ENCODE measurements at places on chromosomes 3 and 15.

GRCh38 chr3:143525408-143525807 lies 322.9 kb downstream of the SLC9A9 start:
- DNase-seq: no peak

GRCh38 chr3:38327335-38328009 lies 19.1 kb upstream of the XYLB start:
- no peak for DNase-seq

- no peak for DNase-seq
Observed at GRCh38 chr15:70243686-70244540, 146.2 kb upstream of the TLE3 start.

GRCh38 chr3:195526492-195526891 lies 16.6 kb downstream of the PPP1R2 start:
- DNase-seq: no peak

GRCh38 chr3:64687781-64688604 lies at the start of gene ADAMTS9:
Gene ADAMTS9, minus strand, starts transcription at chr3:64688000. Its CDS starts 343 bp downstream, at chr3:64687657.
- peak; percentile 46 for DNase-seq

DNA sequence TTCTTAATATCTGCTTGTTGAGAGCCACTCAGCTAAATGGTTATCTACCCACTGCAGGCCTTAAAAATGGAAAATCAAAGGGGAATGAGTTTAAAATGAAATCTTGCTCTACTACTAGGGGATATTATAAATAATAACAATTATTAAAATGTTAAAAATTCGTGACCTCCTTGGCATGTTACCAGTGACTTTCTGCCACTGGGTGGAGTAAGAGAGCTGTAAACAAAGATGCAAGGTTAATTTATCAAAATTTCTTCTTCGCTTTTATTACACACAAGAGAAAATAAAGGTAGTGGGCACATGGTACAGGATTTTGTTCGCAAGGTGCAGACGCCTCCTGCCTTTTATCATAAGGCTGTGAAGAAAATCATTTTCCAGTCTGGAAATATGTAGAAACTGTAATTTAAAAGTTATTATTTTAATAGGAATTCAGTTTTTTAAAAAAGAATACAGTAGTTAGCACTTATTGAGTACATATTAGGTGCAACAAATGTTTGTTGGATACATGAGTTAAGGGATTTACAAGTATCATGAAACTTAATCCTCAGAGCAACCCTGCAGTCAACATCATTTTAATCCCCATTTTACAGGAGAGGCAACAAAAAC lies 272.6 kb downstream of the SUCLG2 start:
- DNase-seq: no peak

GRCh38 chr3:101803939-101804338 lies 24.9 kb downstream of the NXPE3 start:
- no peak for DNase-seq

DNA sequence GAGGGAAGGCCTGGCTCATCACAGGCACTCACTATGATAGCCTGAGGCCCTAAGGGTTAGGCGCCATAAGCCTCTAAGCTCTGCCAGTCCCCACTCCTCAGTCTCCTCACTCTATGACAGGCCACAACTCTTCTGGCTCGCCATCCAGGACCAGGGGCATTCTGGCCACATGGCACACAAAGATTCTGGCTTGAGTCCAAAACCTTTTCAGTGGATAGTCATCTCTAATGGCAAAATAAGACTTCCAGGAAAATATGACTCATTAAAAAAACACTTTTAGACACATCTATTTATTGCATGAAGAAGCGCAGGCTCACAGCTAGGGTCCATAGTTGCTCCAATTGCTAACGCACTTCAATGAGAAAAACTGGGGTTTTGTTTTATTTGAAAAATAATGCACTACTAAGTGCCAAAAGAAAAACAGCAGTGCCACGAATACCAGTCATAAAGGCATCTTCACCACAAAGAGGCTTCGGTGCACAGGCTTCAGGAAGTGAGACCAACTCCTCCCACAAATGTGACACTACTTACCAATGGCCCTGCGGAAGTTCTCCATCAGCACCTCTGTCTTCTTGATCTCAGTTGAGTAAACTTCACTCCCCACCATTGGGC lies 11.1 kb downstream of the RUVBL1 start:
- DNase-seq: no peak

DNA sequence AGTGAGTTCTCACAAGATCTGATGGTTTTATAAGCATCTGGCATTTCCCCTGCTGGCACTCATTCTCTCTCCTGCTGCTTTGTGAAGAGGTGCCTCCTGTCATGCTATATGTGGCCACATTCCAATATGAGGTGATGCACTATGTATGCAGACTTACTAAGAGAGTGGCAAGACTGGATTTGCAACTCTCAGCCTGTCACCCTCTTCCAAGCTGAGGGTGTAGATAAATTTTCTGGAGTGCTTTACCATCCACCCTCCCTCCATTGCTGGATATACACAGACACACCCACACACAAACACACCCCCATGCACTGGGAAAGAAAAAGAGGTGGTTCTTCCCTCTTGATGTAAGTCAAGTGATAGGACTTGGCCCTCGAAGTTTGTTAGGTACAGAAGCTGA lies 30.2 kb upstream of the CHMP2B start:
- DNase-seq: no peak

- DNase-seq: no peak
Observed at GRCh38 chr3:27380433-27381357, 11.5 kb upstream of the NEK10 start.

DNA sequence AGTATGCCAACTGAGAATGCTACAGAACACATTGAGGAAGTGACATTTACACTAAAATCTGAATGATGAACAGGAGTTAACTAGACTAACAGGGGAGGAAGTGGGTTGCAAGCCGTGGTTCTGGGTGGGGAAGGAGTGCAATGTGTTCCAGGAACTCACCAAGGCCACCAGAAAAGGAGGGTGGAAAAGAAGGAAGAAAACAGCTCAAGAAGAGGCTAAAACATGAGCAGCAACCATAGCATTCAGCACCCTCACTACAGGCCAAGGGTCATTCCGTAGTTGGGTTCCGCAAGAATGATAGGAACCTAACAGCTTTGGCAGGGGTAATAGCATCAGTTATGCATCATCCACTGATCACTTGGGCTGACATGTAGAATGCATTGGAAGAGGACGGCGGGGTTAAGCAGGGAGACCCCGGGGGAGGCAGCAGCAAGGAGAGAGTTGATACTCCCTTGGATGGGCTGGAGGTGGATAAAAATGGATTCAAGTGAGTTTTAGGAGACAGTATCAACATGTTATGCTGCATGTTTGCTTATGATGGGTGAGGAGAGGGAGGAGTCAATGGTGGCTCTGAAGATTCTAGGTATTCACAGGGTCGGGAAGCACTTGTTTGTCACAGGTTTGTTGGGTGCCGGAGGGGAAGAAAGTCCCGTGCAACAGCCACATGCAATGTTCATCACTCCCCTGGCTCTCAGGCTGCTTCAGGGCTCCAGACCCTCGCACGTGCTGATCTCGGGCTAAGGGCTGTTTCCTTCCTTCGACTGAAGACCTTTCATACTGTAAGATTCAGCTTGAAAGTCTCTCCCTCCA lies 53.2 kb downstream of the LIPC start:
- DNase-seq: no peak

- no peak for DNase-seq
Observed at GRCh38 chr3:56980243-56980642, 80.2 kb upstream of the SPATA12 start.

GRCh38 chr3:54188176-54188791 lies 65.9 kb downstream of the CACNA2D3 start:
- peak; percentile 13 for DNase-seq

GRCh38 chr3:186160691-186161243 lies 51.9 kb upstream of the ETV5 start:
- no peak for DNase-seq

- peak; percentile 44 for DNase-seq
Observed at GRCh38 chr3:196431181-196432136, 768 bp downstream of the UBXN7 start.

DNA sequence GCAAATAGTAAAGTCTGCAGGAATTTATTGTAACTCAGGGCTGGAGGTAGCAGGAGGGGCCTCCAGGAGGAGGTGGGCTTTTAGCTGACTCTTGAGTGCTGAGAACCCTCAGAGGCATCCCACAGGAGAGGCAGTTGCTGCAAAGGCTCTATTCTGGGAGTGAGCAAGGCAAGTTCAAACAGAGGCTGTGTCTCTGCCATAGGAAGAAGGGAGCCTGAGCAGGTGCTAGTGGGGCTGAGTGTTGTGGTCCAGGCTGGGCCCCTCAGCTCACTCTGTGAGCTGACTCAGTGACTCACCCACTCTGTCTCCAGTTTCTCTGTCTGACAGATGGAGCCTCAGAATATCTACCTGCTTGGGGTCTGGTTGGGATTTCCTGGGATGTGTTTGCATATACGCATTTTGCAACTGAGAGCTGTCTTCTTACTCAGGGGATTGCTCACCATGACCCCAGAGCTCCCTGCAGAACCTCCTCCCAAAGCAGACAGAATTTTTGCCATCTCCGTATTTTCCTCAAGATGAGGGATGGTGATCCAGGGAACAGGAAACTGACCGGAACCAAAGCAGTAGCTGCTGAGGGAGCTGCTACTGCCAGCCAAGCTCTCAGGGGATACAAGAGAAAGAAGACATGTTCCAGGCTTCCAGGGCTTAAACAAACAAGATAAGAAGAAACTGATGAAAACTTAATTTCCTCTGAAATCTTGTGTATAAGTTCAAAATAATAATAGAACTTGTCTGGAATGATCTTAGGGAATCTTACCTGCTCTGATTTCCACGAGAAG lies 13.6 kb upstream of the NOX5 start:
- no peak for DNase-seq

GRCh38 chr3:35638980-35639253 lies 408 bp upstream of the ARPP21 start:
- no peak for DNase-seq

- no peak for DNase-seq
Observed at GRCh38 chr3:99659032-99659431, 20.6 kb downstream of the COL8A1 start.

DNA sequence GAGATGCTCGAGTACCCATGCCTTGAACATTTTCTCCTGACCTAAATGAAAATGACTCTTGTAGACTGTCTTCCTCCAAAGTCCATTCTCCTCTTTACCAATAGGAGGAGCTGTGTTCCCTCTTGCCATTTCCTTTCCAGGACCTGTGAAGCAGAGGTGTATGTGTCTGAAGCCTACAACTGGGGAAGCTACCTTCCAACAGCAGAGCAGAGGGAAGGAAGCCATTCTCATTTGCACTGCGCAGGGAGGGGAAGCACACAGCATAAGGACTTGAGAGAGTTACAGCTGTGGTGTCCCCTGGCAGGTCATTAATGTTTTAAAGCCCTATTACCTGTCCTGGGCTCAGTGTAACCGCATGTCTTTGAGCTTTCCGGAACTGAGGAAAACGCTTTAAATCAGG lies 38.7 kb downstream of the HSPBAP1 start:
- peak; percentile 52 for DNase-seq

- no peak for DNase-seq
Observed at GRCh38 chr3:32882189-32882588, 64.4 kb downstream of the TRIM71 start.

GRCh38 chr15:68601206-68602197 lies 22.7 kb downstream of the CORO2B start:
- DNase-seq: no peak

DNA sequence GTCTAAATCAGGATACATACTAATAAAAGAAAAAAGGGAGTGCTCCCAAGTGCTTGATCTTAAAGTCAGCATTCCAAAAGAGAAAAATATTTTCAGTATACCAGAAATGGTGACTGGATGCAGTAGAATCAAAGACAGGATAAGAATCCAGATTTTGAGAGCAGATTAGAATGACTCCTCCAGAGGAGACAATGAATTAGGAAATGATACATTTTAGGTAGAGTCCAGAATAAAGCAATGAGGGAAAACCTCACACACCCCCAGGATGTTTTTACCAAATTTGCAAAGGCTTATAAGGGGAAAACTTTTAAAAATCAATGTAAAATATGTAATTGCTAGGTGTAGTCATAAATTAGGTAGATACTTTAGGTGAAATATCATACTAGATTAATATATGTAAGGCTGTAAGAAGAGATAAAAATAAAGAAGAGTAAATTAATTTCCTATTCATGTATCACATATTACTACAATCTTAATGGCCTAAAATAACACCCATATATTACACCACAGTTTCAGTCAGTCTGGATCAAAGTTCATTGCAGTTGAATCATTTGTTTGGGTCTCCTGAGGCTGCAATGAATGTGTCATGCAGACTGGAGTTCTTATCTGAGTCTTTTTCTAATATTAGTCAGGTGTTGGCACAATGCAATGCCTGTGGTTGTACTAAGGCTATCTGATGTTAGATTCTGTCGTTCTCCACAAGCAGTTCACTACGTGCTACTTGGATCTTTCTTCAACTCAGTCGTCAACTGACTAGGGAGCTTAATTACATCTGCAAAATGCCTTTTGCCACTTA lies 547.8 kb upstream of the EPHA6 start:
- peak; percentile 6 for DNase-seq

- no peak for DNase-seq
Observed at GRCh38 chr3:180947761-180948390, 35.4 kb downstream of the FXR1 start.

Data from HuH-7.5 (cell line).